ENCODE measurements at places on chromosomes 5 and 9.

DNA sequence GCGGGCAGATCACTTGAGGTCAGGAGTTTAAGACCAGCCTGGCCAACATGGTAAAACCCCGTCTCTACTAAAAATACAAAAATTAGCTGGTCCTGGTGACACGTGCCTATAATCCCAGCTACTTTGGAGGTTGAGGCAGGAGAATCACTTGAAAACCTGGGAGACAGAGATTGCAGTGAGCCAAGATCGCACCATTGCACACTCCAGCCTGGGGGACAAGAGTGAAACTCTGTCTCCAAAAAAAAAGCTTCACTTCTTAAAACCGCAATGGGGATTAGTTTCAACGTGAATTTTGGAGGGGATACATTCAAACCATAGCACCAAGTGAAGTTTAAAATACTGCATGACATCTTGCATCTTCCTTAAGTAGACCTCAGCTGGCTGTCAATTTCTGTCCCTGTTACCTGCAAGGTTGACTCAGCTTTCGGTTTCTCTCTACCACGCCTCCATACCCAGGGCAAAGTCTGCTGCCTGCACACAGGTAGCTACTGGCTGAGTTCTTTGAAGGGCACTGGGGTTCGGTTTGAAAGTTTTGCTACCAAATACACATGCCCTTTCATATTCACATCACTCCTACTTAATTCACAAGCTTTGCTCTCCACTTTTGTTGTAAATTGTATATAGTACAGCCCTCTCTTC, 69.3 kb downstream of the KIAA1958 start:
- DNase-seq = no peak

DNA sequence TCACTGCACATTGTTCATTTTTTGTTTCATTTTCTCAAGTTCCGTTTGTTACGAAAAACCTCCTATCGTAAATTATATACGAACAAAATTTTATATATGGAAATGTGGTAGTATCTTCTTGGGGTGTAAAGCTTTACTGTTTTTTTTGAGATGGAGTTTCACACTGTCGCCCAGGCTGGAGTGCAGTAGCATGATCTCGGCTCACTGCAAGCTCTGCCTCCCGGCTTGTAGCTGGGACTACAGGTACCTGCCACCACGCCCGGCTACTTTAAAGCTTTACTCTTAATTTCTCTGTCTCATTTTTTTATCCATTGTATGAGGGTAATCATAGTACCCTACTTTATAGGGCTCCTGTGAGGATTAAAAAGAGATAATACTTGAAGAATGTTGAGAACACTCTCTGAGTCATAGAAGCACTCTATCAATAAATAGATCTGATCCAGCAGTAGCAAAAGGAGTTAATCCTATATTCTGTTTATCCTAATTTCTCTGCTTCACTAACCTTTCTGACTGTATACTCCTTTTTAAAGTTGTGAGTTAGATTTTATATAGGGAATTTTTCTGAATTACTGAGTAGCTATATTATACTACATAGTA, 5.6 kb upstream of the LRRC70 start:
- DNase-seq = no peak

DNA sequence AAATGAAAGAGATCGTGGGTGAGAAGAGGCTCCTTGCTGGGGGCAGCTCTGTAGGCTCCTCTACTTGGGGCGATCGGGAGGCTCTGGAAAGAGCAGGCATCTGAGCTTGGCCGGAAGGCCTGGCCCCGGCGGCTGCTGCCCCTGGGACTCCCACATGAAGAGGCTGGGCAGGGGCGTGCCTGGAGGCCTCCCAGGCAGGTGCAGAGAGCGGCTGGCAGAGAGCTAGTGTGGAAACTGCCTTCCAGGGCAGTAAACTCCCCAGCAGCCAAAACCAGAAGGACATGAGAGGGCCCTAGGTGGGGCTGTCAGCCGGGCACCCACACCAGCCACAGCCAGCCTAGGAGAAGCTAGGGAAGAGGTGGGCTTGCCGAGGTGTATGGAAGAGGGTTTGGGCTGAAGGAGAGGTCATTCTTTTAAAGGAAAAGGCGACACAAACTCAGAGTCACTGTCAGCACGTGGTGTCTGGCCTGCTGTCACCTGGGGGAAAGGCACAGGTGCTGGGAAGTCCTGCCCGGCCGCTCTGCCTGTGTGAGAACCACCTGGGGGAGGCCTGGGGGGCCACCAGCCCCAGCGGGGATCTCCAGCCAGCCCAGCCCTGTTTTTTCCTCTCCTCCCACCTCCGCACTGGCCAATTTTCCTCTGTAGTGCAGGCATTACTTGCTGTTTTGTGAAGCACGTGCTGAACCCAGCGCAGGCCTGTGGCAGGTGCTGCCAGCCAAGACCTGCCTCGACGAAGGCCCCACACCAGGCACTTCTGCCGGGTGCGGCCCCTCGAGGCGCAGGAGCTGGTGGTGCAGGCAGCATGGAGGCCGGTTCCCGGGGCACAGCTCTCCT, 44.8 kb upstream of the EGFL7 start:
- no peak for DNase-seq

DNA sequence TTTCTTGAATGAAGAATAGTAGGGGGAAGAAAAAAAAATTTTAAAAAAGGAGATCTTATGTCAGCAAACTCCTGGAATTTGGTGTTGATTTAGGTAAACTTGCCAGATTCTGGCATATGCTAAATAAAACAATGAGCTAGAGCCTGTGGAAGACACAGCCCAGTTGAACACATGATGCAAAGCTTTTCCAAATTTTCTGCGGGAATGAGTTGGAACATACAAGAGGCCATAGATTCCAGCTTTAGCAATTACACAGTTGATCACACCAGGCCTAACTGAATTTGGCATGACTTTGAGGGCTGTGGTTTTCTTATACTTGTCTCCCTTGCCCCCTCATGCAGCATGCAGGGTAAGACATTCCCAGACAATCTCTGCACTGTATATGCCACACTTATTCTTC, 297.0 kb downstream of the SH3GL2 start:
- DNase-seq = no peak

DNA sequence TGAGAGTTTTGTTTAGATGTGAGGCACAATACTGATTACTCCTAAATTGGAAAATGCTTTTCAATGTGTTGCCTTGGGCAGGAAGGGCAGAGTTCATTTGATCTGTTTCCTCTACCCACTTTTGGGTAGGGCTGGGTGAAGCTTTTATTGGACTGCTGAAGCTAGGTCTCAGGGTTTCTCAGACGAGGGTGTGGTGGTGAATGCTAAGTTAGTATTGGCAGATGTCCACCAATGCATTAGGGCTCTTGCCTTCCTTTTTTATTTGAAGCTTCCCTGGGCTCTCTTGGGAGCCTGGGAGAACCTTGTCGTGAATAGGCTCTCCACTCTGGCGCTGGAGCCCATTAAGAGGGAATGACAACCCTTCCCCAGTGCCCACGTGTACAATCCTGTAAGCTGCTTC, 23.1 kb downstream of the SPTAN1 start:
- DNase-seq = no peak

DNA sequence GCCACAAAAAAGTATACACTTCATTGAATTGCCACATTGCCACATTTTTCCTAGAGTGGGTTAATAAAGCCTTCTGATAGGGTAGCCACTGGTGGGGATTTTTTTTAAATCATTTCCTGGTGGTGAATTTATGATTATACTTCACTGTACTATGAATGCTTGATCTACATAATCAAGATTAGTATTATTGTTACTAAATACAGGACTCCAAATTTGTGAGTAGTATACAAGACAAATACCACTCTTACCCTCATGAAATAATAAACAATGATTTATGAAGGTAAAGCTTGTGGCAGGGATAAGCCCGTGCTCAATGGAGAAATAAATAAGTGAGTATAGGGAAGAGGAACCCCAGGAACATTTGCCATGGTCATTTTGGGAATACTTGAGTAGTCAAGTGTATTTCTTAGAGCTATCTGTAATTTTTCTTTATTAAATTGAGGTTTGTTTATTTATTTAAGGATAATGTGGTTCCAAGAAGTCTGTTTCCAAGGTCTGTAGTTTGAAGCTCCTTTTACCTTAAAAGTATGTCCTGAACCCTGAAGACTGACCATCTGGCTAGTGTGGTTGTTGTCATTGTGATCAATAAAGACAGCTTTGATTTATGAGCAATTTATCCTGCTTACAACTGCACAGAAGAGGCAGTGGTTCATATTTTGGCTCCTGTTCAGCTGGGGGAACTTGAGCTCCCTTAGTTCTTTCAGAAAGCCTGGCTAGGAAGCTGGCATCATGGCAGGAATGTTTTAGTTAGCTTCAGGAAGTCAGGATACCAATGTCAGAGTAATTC, 118.6 kb downstream of the ZSWIM6 start:
- DNase-seq = peak; percentile 65

GRCh38 chr9:17725399-17726010, 146.6 kb downstream of the SH3GL2 start:
- DNase-seq = no peak

DNA sequence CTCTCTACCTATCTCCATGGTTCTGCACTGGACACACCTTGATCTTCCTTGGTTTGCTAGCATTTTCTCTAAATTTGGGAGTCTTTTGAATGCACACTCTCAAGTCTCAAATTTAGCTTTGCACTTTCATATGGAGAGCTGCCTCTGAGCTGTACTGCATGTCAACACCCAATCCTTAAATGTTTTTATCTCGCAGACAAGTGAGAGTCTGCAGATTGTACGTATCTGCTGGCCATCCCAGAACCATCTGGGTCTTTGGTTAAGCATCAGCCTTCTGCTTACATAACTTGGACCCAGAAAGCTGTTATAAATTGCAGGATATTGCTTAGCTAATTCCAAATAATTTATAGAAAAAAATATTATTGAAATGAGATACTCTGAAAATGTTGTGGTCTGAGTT, 111.4 kb upstream of the GRAMD2B start:
- no peak for DNase-seq

- DNase-seq = no peak
These were observed 139.4 kb upstream of the IRX1 start for GRCh38 chr5:3456121-3456681.

GRCh38 chr9:94974154-94974879, 247.8 kb downstream of the AOPEP start:
- no peak for DNase-seq

- peak; percentile 85 for DNase-seq
These were observed 830 bp downstream of the TRAF1 start for GRCh38 chr9:120925535-120926396.

- DNase-seq = no peak
These were observed 23.7 kb upstream of the PRDM12 start for GRCh38 chr9:130640681-130641080.
